ENCODE measurements at places on chromosomes 3 and 15. TPM values are rescaled to one million over a fixed set of nuclear protein-coding genes. Genes with fewer than 3 reads are reported as not detected.
A peak's percentile ranks its signal among the peaks of the same experiment; 100 is the strongest.

DNA sequence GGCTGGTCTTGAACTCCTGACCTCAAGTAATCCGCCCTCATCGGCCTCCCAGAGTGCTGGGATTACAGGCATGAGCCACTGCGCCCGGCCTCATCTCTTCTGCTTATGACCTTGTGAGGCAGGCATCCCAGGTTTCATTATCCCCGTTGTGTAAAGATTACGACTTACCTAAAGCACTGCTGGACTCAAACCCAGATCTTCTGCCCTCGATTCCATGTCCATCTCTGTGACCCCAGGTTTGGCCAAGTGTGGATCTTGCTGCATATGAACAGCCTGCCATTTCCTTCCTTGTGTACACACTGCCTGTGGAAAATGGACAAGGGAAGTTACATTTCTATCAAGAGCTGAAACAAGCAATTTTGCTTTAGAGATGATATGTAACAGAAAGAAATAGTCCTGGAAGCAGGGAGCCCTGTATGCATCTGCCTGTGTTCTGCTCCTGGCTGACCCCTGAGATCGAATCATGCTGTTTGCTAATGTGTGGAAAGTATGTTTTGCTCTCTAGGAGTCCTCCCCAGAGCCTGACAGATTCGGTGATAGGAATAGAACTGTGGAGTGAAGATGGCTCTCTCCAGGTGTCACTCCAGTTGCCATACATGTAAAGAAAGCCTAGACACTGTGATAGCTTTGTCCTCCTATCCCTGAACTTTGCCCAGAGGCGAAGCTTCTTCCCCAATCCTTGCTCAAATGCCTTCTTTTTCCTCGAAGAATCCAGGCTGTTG, 11.8 kb upstream of the LIPC start:
- H3K27me3 ChIP-seq = no peaks in the 10 kb centered on the region
- H3K4me3 ChIP-seq = no peak overlapping the region
- peak overlapping the region; percentile 82 for H3K27ac ChIP-seq
- H3K36me3 ChIP-seq = peaks cover 37% of the 10 kb centered on the region
- peaks cover 23% of the 10 kb centered on the region for H3K4me1 ChIP-seq

GRCh38 chr15:96312641-96313335, 17.7 kb upstream of the NR2F2 start:
- H3K36me3 ChIP-seq = no peaks in the 10 kb centered on the region
- no peak overlapping the region for H3K27ac ChIP-seq
- no peaks in the 10 kb centered on the region for H3K4me1 ChIP-seq
- H3K4me3 ChIP-seq = no peak overlapping the region
- peaks cover 28% of the 10 kb centered on the region for H3K27me3 ChIP-seq
- DNase-seq = no peak

DNA sequence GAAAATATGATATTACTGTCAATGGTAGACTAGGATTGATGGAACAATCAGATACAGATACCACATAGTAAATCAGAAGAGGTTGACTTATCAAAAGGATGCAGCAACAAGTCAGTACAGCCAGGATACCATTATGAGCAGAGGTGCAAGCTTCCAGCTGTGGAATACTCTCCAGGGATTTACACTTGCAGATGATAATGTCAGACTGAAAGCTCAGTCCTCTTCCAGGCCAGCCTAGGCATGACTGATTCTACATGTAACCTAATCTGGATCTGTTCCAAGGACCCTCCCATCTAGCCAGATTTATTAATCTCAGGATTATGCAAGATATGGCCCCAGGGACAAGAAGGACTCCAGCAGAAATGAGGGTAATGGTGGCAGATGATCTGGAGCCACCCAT, 8.2 kb downstream of the FILIP1L start:
- peak overlapping the region; percentile 93 for H3K27ac ChIP-seq
- peaks cover 40% of the 10 kb centered on the region for H3K4me1 ChIP-seq
- no peak for DNase-seq
- no peaks in the 10 kb centered on the region for H3K27me3 ChIP-seq

DNA sequence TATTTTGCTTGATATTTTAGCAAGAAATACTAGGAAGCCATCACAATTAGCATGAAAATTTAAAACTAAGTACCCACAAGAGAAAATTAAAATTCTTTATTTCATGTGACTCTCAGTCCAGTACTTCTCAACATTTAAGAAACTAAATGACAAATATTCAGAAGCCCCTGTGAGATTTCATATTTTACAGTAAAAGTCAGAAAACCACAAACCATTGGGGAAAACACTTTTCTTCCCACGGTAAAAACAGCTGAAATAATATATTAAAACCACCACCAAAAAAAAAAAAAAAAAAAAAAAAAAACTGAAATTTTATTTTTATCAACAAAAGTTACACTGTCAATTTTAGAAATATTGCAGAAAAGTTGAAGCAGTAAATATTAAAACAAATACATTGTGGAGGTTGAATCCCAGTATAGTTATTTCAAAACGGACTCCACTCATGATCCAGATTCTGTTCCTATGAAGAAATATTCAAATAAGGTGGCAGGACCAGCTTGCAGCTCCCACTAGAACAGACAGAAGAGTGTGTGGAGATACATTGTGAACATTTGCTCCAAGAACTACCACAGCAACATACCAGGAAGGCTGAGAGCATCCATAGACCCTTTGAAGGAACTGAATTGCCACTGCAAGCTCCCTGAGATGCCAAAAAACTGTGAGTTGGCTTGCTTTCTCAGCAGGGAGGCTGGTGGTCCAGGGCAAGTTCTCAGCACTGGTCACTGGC, 308.2 kb downstream of the CTNNB1 start:
- H3K4me1 ChIP-seq = peaks cover 5% of the 10 kb centered on the region
- no peak for DNase-seq
- H3K36me3 ChIP-seq = peaks cover 15% of the 10 kb centered on the region
- H3K27me3 ChIP-seq = no peaks in the 10 kb centered on the region

DNA sequence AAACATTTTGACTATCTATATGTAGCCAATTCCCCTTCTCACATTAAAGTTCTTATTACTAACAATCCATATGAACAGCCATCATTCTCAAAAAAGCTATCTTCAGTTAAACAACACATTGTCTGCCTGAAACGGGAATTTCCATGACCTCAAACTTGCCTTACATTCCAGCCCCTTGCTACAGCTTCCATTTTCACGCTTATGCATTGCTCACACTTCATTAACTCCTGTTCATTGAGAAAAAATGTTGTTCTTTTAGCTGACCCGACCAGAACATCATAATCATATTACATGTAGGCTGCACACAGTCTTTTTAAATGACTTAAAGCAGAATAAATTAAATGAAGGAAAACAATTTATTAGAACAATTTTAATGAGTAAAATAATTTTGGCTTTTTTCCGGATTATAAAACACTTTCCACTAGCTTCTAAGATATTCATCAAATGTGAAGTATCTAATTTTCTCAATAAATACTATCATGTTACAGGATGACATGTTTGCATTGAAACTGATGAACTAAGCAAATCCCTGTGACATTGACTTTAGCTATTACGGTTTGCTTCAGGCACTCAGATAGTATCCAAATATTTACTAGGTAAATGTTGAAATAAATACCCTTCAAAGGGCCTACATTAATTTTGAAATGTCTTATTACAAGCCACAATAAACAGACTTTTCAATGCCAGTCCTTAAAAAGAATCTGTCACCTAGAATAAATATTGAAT, 49.9 kb downstream of the P3H2 start:
- DNase-seq = no peak
- H3K4me1 ChIP-seq = no peaks in the 10 kb centered on the region
- no peak overlapping the region for H3K4me3 ChIP-seq
- no peaks in the 10 kb centered on the region for H3K36me3 ChIP-seq

GRCh38 chr3:11010426-11011165, 18.0 kb downstream of the SLC6A1 start:
- peaks cover 1% of the 10 kb centered on the region for H3K27me3 ChIP-seq
- no peaks in the 10 kb centered on the region for H3K4me1 ChIP-seq

DNA sequence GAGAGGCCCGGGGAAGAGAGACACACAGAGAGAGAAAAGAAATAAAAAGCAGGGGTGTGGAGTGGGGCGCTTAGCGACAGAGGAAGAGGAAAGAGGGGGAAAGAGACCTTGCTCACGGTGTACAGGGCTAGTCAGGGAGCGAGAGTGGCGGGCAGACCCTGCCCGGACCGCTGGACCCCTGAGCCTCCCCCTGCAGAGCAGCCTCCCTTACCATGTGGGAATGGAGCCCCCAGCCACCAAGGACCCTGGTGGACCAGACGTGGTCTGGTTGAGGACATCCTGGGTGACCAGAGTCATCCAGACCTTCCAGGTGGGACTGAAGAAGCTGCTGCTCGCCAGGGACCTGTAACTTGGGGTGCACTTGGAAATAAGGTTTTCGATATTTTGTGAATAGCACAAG, 129.6 kb downstream of the CHSY1 start:
- no peak overlapping the region for H3K27ac ChIP-seq
- peaks cover 39% of the 10 kb centered on the region for H3K4me1 ChIP-seq
- H3K36me3 ChIP-seq = peaks cover 2% of the 10 kb centered on the region
- no peak overlapping the region for H3K4me3 ChIP-seq

- H3K27ac ChIP-seq = no peak overlapping the region
- peaks cover 11% of the 10 kb centered on the region for H3K36me3 ChIP-seq
- H3K4me1 ChIP-seq = peaks cover 36% of the 10 kb centered on the region
- H3K4me3 ChIP-seq = no peak overlapping the region
- H3K27me3 ChIP-seq = no peaks in the 10 kb centered on the region
- DNase-seq = no peak
Measured at GRCh38 chr15:45181491-45182285, 6.1 kb downstream of the SHF start.

- no peak for DNase-seq
- H3K4me3 ChIP-seq = no peak overlapping the region
- peaks cover 10% of the 10 kb centered on the region for H3K36me3 ChIP-seq
- H3K4me1 ChIP-seq = peaks cover 4% of the 10 kb centered on the region
Measured at GRCh38 chr15:64398575-64398974, 10.9 kb downstream of the TRIP4 start.

PXYLP1 gene
- 10.5 TPM for total RNA-seq

ROBO1 gene
- total RNA-seq = 13.8 TPM
